ENCODE measurements at places on chromosomes 12 and 14. TPM values are rescaled to one million over a fixed set of nuclear protein-coding genes. Genes with fewer than 3 reads are reported as not detected.

The SOX5 gene
- 0.18 TPM for total RNA-seq

The PLXNC1 gene
- total RNA-seq = 5.6 TPM

DNA sequence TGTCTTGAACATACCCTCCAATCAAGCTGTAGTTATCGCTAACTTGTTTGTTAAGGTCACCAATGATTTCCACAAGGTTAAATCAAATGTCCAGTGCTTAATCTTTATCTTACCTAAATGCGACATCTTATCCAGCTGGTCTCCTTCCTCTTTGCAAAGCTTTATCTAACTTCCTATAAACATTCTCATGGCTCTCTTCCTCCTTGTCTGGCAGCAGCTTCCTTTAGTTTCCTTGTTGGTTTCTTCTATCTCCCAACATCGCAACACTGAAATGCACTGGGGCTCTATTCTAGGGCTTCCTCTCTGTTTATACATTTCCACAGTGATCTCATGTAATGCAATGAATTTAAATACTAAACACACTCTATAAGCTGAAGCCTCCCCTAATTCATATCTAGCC is 28.7 kb downstream of the UBE2N start:
- H3K4me1 ChIP-seq = peaks cover 52% of the 10 kb centered on the region
- no peak for DNase-seq
- peaks cover 10% of the 10 kb centered on the region for H3K36me3 ChIP-seq
- H3K4me3 ChIP-seq = no peak overlapping the region
- no peak overlapping the region for H3K27ac ChIP-seq
- no peaks in the 10 kb centered on the region for H3K27me3 ChIP-seq

The C12orf60 gene
- total RNA-seq = 3.1 TPM

GRCh38 chr12:111203446-111203845 is 165.4 kb downstream of the PHETA1 start:
- H3K4me1 ChIP-seq = no peaks in the 10 kb centered on the region
- H3K36me3 ChIP-seq = no peaks in the 10 kb centered on the region
- DNase-seq = no peak
- H3K27ac ChIP-seq = no peak overlapping the region
- H3K4me3 ChIP-seq = no peak overlapping the region
- no peaks in the 10 kb centered on the region for H3K27me3 ChIP-seq

The LIN7A gene
- total RNA-seq = not detected

The RPL10L gene
- total RNA-seq = not detected

- no peaks in the 10 kb centered on the region for H3K27me3 ChIP-seq
- no peak overlapping the region for H3K4me3 ChIP-seq
- DNase-seq = no peak
- no peaks in the 10 kb centered on the region for H3K4me1 ChIP-seq
- H3K36me3 ChIP-seq = no peaks in the 10 kb centered on the region
Observed at GRCh38 chr12:72094490-72094889, 155.8 kb downstream of the TPH2 start.

The EID3 gene
- total RNA-seq = 8.3 TPM

GRCh38 chr14:103372552-103373304 is 12.5 kb upstream of the MARK3 start:
- H3K27me3 ChIP-seq = no peaks in the 10 kb centered on the region
- no peak for DNase-seq
- H3K4me3 ChIP-seq = no peak overlapping the region
- H3K36me3 ChIP-seq = no peaks in the 10 kb centered on the region
- H3K4me1 ChIP-seq = no peaks in the 10 kb centered on the region
- peak overlapping the region; percentile 27 for H3K27ac ChIP-seq

The SCN8A gene
- 1.1 TPM for total RNA-seq

- no peak for DNase-seq
- peaks cover 14% of the 10 kb centered on the region for H3K4me1 ChIP-seq
- H3K27me3 ChIP-seq = no peaks in the 10 kb centered on the region
Observed at GRCh38 chr12:122965321-122965751, 927 bp downstream of the ABCB9 start.

GRCh38 chr14:89178800-89179535 is 238.1 kb downstream of the FOXN3 start:
- no peak overlapping the region for H3K4me3 ChIP-seq
- H3K4me1 ChIP-seq = peaks cover 6% of the 10 kb centered on the region
- H3K36me3 ChIP-seq = no peaks in the 10 kb centered on the region
- no peak overlapping the region for H3K27ac ChIP-seq
- no peak for DNase-seq
- H3K27me3 ChIP-seq = no peaks in the 10 kb centered on the region
